Hematopoietic multipotent progenitor cell (in vitro differentiated cells): ENCODE measurements at places on chromosomes 13 and 19.

DNA sequence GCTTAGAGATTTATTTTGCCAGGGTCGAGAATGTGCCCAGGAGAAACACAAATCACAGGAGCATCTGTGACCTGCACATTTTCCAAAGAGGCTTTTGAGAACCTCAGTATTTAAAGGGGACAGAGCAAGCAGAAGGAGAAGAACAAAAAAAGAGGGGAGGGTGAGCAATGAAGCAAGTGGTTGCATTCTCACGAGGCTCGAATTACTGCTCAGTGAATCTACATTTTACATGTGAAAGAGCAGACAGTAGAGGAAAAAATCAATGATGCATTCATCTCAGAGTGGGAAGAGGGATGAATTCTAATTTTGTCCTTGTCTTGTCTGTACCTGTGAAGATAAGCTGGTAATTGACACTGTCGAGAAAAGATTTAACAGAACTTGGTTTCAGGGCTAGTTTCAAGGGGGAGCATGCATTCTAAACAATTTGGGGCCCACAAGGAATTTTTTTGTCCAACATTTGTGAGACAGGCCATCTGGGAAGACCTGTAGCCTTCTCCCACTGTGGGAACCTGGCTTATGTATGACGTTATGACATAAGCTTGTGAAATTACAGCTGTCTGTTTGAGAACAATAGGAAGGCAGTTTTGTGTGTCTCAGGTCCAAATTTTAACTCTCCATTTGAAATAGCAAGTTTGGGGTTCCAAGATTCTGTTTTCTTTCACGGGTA, 855.1 kb downstream of the SLITRK5 start:
- no peak for DNase-seq

GRCh38 chr19:48444129-48444935, 1.5 kb upstream of the GRWD1 start:
- DNase-seq: no peak

GRCh38 chr13:86269511-86269910, 470.3 kb upstream of the SLITRK6 start:
- DNase-seq: no peak

GRCh38 chr13:25857830-25858229, 194.0 kb downstream of the SHISA2 start:
- no peak for DNase-seq

DNA sequence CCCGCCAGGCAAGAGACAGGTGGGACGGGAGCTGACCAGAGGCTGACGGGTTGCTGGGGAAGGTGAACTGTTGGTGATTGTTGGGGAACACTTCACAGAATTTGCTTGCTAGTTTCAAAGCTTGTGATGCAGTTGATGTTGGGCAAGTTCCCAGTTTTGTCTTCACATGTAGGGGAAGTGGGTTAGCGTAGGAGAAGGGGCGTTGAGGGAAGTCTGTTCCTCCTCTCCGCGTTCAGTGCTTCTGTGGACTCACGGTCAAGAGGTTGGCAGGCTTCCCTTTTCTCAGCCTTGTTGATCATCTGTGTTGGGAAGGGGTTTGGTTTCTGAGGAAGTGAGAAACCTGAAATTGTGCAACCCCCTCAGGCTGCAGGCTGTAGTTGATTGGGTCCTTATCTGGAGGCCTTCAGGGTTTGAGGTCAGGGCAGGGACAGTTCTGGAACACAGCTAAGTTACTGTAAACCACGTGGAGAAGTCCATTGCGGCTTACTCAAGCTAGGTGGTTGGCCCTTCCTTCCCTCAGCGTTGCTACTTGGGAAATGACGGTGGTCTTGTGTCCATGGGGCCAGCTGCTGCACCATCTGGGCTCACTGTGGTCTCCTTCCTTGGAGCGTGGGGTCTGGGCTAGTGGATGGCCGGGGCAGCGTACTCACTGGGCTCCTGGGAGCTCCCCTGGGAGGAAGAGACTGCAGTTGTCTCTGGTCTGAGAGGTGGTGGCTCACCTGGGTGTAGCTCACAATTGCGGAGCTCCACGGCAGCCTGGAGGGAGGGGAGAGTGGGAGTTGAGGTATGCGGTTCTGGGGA, 7.5 kb downstream of the RPS9 start:
- DNase-seq: peak; percentile 100

GRCh38 chr19:48558018-48558684, 6.2 kb downstream of the SULT2B1 start:
- DNase-seq: peak; percentile 30

DNA sequence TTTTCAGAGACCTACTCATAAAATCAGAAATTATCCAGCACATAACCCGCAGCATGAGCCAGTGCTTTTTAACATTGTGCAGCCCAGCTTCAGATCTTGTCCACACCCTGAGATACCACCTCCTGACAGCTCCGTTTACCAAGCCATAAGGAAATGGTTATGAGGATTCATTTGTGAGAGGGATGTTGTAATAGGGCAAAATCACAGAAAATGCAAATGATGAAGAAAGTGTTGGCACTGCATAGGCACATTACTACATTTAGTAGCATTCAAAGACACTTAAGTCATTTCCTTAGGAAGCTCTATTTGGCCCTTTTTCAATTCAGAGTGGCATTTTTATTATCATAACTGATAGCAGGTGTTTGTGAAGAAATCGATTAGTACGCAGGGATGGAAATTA, 277.5 kb downstream of the DNAJC15 start:
- DNase-seq: no peak
